ENCODE measurements at places on chromosomes 5 and 9.

GRCh38 chr5:17743580-17744435 lies 109.5 kb downstream of the TAF11L14 start:
- no peak for DNase-seq

- DNase-seq: no peak
These were observed 460.8 kb downstream of the DMAC1 start for GRCh38 chr9:7338586-7339281.

- DNase-seq: no peak
These were observed at the start of gene GARIN3 for GRCh38 chr5:157166214-157167213. GARIN3 (minus strand) TSS chr5:157166264; CDS start chr5:157166168, 96 bp downstream.

GRCh38 chr5:140051950-140052349 lies 8.9 kb upstream of the NRG2 start:
- no peak for DNase-seq

DNA sequence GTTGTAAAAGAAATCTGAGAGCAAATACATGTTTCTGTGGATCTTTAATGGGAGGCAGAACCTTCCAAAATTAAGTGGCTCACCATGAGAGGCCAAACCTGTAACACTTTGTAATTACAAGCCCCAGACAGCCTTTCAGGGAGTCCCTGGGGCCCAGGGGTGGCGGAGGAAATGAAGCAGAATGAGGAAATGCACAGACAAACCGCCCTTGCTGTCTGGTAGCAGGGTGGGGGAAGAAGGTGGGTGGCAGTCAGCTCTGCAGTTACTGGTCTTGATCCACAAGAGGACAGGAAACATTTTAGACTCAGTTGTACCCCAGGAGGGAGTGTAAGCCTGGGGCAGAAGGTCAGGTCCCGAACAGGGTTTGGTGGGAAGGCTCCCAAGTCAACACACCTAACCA lies 6.5 kb downstream of the ARL14EPL start:
- no peak for DNase-seq

DNA sequence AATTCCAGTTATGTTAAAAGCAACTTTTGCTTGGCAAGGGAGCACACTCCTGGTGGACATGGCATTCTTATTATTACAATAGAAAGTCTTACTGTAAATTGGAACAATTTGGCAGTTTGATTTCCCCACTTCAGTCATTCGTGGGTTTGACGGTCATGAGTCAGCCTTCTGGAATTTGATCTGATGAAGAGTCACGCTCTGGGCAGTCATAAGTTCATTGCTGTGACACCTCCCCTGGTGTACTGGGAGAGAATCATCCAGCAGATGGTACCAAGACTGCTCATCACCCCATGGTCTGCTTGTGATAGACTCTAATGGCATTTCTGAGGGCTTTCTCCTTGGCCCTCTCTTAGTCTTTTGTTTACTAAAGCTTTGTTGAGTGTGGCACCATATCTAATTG lies 53.8 kb downstream of the GLRA1 start:
- DNase-seq: no peak

DNA sequence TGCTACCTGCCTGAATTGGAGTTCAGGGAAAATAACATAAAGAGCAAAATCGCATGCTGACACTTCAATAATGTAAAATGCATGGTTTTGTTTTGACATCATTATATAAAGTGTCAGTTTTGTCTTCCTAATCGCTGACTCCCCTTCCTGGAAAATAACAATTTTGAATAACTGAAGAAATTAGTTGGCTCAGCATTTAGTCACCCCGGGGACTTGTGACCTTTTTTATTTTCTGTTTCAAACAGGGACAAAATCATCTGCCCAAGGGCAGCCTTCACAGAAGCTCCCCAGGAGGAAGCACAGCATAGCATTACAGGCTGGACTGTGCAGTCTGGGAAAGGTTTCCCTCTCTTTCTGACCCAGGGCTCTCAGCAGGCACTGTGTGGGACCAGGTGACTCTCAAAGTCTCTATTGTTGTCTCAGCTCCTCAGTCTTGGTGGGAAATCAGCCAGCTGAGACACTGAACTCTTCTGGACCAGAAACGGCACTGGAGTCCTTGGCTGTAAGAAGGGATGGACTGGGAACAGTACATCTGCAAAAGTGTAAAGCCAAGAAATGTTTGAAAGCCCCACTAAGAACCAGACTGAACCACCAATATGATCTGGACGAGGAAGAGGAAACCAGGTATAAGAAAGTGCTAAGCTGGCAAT lies 671.3 kb upstream of the KLF4 start:
- DNase-seq: no peak

Measured in activated CD8-positive, alpha-beta memory T cell treated with anti-CD3 and anti-CD28 coated beads for 1 hour (primary cell).